ENCODE measurements at places on chromosomes 2 and 18. TPM values are rescaled to one million over a fixed set of nuclear protein-coding genes. Genes with fewer than 3 reads are reported as not detected.

The MGAT5 gene
- total RNA-seq, result 58.5 TPM

The SKA1 gene
- 0.59 TPM for total RNA-seq

The RTP5 gene
- total RNA-seq, result not detected

The FAM228A gene
- under 0.01 TPM for total RNA-seq

The CENPA gene
- 0.30 TPM for total RNA-seq

The MARCHF4 gene
- 10.8 TPM for total RNA-seq

The CFC1B gene
- total RNA-seq, result not detected

The UCN gene
- 0.30 TPM for total RNA-seq

The CHRNG gene
- total RNA-seq, result not detected

The CROCC2 gene
- total RNA-seq, result not detected
